ENCODE measurements at places on chromosomes 4 and X. TPM values are rescaled to one million over a fixed set of nuclear protein-coding genes. Genes with fewer than 3 reads are reported as not detected.

GRCh38 chr4:151114986-151115385 lies 15.6 kb downstream of the RPS3A start:
- DNase-seq = no peak

DNA sequence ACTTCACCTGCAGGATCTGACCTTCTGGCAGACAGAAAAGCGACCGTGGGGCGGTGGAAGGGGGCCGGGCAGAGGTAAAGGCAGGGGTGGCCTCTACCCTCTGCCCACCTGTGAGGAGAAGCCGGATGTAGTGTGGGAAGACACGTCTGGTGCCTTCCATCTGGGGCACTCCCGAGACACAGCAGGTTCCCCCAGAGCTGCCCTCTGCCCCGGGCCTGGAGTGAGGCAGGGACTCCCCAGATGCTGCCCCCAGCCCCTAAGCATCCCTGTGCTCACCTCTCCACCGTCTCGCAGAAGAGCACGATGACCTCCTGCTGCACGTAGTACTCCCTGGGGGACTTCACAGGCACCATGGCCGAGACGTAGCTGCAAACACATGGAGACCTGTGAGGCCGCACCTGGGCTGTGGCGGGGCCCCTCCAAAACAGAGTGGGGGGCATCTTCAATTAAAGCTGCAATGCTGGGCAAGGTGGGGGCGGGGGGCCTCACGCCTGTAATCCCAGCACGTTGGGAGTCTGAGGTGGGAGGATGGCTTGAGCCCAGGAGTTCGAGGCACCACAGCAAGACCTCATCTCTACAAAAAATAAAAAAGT lies 75.3 kb upstream of the MXD4 start:
- no peak for DNase-seq

GRCh38 chr4:166658585-166658984 lies 575.7 kb downstream of the SPOCK3 start:
- no peak for DNase-seq

DNA sequence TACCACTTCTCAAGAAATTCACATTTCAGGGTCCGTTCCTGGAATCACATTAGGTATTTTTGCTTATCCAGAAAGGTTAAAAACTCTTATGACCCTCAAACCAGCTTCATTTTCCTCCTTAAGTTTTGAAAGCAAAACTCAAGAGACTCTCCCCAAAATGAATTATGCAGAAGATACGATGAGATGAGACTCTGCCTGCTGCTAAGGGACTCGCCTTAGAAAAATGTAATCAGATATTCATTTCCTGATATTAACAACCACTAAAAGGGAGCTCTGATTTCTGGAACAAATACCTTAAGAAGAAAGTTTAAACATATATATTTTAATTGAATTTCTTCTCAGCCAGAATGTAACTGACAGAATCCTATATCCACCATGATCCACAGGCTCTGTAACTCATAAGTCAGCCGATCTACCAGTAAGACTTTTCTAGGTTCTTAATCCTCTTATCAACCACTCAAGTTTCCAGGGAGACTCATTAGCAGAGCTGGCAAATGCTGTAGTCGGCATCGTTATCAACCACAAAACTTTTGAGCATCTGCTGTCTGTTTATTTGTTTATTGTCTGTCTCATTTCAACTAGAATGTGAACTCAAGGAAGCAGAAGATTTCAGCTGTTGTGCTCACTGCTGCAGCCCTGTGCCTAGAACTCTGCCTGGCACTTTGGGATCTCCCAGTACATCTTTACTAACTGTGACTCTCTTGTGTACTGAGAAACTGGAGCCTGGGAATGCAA lies 112.5 kb downstream of the LDB2 start:
- no peak for DNase-seq

GRCh38 chrX:153830640-153831428 lies 490 bp upstream of the PDZD4 start:
- no peak for DNase-seq

DNA sequence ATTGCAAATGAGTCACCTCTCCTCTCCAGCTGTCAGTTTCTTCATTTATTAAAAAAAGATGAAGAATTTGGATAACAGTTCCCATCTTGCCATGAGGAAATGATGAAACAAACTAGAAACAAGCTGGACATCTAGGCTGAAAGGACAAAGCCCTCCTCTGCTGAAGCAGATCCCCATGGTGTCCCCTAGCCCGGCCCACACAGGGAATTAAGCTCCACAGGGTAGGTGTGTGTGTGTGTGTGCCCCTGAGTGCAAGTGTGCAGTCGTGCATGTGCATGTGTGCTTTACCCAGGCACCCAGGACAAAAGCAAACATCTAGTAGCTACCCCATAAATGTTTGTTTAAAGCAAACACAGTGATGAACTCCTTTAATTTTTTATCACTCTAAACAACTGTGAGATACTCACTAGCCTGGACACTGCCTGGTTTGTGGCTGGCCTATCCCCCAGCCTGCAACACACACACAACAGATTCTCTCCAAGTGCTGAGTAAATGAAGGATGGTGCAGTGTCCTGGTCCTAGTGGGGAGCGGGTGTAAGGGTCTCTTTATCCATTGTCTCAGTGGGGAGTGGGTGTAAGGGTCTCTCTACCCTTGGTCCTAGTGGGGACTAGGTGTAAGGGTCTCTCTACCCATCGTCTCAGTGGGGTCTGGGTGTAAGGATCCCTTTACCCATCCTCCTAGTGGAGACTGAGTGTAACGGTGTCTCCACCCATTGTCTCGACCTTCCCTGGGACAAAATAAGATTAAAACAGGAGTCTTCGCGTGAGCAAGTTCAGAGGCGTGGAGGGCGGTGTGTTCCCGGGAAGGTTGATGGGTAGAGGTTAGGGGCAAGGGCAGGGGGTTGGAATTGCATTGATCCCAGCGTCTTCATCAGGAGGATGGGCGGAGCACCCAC lies 688 bp upstream of the EVC start:
- no peak for DNase-seq

GRCh38 chr4:85842540-85842939 lies 367.6 kb downstream of the ARHGAP24 start:
- DNase-seq = no peak

DNA sequence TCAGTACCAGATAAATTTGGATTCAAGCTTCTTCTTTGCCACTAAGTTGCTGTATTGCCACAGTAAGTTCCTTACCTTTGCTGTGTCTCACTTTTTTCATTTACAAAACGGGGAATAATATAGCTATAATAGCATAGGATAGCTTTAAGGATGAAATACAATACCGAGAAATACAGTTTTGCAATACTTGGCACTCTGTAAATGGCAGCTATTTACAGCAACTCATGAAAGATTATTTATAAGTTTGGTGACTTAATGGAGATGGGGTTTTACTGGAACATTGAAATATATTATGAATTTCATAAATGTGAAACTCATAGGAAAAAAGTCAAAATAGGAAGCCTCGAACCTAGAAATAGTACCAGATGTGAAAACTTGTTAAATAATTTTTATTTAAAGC lies 27.6 kb downstream of the ANXA10 start:
- no peak for DNase-seq

DNA sequence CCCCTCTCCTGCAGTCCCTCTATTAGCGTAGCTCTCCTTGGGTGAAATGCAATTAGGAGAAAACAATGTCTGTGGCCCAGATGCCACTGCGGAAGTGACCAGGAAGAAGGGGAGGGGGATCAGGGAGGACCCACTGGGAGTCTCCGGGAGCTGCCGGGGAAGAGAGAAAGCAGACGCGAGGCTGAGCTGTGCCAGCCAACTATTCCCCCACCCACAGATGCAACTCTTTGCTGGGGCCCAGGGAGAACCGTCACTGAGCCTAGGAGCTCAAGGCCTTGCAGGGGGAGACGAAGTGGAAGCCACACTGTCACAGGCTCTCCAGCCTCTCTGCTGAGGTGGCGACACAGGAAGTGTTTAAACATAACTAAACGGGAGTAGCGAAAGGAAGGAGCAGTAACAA lies 149.2 kb downstream of the BCOR start:
- DNase-seq = no peak

- no peak for DNase-seq
These were observed 186.9 kb upstream of the STK26 start for GRCh38 chrX:131836161-131836560.

DNA sequence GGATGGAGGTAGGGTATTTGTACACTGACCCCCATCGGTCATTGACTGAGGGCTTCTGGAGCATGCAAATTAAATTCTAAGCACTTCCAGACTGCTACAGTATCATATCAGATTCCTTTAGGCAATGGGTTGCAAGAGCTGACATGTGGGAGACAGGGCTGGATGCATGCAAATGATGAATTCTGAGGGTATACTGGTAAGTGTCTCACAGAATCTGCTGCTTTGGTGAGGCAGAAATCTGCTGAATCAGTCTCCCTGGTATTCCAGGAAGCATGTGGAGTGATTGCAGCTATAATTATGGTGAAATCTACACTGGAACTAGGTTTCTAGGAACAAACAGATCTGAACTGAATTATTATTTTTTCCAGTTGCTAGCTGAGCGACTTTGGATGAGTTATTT lies 684.9 kb upstream of the MAGEB2 start:
- no peak for DNase-seq

DNA sequence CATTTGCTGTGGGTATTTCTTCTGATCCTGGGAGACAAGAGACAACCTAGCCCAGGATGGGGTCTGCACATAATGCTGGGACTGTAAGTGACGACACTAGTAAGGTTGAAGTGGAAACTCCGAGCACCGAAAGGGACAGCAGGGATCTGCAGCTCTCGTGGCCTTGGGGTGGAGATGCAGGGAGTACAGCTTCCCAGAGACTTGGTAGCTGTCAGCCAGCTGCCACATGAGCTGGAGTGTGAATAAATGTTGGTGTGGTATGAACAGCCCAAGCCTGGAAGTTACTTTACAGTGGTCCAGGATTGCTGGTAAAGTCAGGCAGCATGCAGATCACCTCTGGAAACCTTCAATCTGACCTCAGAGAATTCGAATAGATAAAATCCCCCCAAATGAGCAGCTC lies 97.6 kb downstream of the FAM193A start:
- DNase-seq = no peak

GRCh38 chr4:59180161-59180560 lies 2020.0 kb upstream of the ADGRL3 start:
- no peak for DNase-seq

- no peak for DNase-seq
These were observed 241.2 kb downstream of the BCOR start for GRCh38 chrX:39856472-39857121.

DNA sequence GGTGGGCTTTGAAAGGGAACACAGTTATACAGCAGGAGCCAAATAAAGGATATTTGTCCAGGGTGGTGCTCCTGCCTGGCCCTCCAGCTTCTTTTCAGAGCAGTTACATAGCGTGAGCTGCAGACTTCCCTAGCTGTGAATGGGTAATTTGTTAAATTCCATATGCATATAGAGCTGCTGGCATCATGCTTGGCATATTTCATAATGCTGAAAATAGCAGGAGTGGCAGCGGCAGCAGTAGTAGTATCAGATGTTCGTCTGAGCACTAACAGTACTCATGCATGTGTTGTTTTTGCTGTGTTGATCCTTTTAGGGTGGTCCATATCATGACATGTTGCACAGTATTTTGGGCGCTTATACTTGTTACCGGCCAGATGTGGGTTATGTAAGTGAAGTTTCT lies 33.6 kb upstream of the TADA2B start:
- no peak for DNase-seq

The CISD2 gene
- 14.1 TPM for total RNA-seq

The MAGEB10 gene
- total RNA-seq = not detected

The TLR3 gene
- 4.6 TPM for total RNA-seq

The SLITRK4 gene
- total RNA-seq = 0.38 TPM

The ZCCHC12 gene
- not detected for total RNA-seq

The SPIN4 gene
- total RNA-seq = 0.70 TPM

The UBE2K gene
- 57.7 TPM for total RNA-seq

The RBM46 gene
- total RNA-seq = not detected

The SSX4 gene
- not detected for total RNA-seq

The SH3D19 gene
- 96.7 TPM for total RNA-seq

The CXCL9 gene
- 0.32 TPM for total RNA-seq

The ODAPH gene
- not detected for total RNA-seq

Data from Right ventricle myocardium superior (tissue), 1 donor.